ENCODE measurements at places on chromosomes 12 and 14.

DNA sequence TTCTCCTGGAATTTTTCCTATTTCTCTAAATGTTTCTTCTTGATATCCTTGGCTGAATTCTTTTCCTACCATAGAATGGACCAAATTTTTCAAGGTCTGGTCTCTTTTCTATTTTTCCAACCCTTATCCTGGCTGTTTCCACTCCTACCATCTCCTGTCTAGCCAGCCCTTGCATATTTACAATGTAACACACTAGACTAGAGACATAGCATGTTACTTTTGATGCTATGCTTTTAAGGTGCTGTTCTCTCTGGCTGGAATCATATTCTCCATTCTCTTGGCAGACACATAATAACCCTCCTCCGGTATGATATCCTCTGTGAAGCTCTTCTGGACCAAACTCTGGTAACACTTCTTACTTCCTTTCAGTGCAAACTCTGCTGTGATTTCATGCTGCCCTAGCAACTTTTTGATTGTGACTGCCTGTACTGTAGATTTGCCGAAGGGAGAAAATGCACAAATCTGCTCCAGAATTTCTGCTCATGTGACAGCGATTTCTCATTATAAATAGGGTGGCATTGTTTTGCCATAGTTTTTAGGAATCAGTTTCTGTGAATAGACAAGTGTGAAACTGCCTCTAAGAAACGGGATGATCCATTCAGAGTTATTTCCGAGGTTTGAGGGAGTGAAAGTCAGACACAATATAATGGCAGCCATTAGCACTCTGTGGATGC, 284.4 kb downstream of the MDGA2 start:
- no peak for DNase-seq

DNA sequence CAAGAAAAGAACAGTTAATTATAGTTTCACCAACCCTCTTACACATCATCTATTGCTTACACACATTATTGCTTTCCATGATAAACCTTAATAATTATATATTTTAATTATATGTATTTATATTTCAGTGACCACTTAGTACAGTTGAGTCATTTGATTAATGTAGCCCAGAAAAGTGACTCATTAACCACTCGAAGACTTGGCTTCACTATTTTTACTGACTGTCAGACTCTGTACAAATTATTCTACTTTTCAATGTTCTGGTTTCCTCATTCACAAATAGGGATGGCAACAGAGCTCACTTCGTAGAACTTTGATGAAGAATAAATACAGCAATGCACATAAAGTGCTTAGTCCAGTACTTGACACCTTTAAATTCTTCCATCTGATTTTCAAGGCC, 98.3 kb downstream of the CFAP54 start:
- no peak for DNase-seq

GRCh38 chr12:120237360-120238171, 28.0 kb downstream of the PXN start:
- DNase-seq: peak; percentile 76

- DNase-seq: peak; percentile 42
These were observed 217.9 kb upstream of the BTG1 start for GRCh38 chr12:92363295-92364146.

DNA sequence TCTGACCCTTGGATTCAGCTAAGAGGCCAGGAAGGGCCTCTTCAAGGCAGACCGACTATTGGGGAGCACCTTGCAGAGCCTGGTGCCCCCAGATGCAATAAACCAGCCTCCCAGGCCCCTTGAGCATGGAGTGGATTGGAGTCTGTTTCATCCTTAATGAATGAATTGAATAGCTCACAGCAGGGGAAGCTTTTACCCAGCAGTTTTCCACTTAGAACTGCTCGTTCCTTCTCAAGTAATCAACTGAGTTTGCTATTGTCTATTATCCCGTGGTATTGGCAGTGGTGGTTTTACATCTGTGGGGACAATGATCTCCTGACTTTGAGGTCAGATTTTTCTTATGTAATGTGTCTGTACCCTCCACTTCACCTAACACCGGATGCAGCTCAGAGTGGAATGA, 197.6 kb downstream of the AACS start:
- no peak for DNase-seq

- peak; percentile 83 for DNase-seq
These were observed 17.5 kb upstream of the FAR2 start for GRCh38 chr12:29131539-29131938.

GRCh38 chr12:130196827-130197226, 34.6 kb downstream of the FZD10 start:
- DNase-seq: no peak

DNA sequence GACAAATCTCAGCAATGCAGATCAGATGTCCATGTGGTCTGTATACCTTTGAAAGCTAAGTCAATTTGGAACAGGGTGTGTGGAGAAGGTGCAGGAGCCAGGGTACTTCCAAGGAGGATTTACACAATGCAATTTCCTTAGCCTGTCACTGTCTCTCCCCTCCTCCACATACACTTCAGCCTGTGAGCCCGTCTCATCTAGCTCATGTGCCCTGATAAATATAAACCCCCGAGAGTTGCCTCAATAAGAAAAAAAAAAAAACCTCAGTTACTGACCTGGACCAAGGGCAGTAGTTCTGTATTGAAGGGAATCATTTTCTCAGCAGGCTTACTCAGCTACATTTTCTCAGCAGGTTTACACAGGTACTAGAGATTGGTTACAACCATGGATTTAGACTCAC, 132.1 kb upstream of the PELI2 start:
- DNase-seq: no peak

- DNase-seq: no peak
These were observed 48.8 kb downstream of the DDX11 start for GRCh38 chr12:31122481-31122880.

DNA sequence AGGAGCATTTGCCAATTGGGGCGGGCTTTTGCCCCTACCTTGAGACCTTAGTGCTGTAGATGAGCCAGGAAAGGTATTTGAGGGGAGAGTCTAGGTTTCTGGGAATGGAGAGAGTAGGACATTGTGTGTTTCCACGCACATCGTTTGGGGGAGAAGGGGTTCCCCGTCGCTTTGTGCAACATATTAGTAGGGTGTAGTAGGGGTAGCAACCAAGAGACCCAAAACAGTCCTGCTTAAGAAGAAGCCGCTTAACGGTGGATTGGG, 694 bp upstream of the PTGES3 start:
- no peak for DNase-seq

GRCh38 chr12:11568762-11569478, 80.6 kb upstream of the ETV6 start:
- DNase-seq: peak; percentile 74

DNA sequence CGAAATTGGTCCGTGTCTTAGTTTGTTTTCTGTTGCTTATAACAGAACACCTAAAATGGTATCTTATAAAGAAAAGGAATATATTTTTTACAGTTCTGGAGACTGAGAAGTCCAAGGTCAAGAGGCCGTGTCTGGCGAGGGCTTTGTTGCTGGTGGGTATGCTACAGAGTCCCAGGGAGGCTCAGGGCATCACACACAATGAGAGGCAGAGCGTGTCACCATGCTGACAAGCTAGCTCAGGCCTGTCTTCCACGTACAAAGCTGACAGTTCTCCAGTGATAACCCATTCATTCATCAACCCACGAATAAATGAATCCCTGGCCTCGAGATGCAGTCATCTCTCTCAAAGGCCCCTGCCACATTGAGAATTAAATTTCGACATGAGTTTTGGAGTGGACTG, 56.7 kb upstream of the AEBP2 start:
- no peak for DNase-seq

DNA sequence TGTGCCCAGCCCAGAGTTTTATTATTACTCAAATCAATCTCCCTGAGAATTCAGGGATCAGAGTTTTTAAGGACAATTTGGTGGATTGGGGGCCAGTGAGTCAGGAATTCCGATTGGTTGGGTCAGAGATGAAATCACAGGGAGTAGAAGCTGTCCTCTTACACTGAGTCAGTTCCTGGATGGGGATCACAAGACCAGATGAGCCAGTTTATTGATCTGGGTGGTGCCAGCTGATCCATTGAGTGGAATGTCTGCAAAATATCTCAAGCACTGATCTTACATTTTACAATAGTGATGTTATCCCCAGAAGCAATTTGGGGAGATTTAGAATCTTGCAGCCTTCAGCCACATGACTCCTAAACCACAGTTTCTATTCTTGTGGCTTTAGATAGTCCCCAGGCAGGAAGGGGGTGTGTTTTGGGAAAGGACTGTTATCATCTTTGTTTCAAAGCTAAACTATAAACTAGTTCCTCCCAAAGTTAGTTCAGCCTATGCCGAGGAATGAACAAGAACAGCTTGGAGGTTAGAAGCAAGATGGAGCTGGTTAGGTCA, 89.1 kb upstream of the CNOT2 start:
- no peak for DNase-seq

DNA sequence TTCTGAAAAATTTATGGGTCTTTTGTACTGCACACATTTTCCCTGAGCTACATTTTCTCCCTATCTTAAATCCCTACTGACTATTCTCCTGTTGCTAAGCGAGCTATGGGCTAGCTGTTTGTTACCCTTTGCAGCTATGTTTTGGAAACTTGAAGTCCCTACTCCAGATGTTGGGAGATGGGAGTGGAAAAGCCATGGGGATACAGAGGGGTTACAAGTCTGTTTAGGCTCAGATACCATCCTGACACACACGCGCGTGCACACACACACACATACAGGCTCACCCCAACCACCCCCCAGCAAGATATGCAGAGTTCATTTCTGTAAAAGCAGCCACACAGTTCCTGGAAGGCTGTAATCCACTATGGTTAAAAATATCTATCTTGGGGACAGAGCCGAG, 15.8 kb downstream of the ATP5MC2 start:
- DNase-seq: peak; percentile 24

DNA sequence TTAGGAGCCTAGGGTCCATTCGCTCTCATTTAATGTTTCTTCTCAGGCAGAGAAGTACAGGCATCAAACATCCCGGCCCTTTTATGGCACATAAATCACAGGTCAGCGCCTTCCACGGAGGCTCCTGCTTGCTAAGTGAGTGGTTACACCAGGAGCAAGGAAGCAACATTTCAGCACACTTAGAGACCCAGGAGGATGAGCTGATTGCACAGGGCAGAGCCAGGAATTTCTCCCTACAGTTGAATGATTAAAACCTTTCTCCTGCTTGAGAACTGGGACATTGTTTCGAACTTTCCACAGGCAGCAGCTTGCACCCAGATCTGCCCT, 233.4 kb downstream of the SPTSSA start:
- DNase-seq: no peak

DNA sequence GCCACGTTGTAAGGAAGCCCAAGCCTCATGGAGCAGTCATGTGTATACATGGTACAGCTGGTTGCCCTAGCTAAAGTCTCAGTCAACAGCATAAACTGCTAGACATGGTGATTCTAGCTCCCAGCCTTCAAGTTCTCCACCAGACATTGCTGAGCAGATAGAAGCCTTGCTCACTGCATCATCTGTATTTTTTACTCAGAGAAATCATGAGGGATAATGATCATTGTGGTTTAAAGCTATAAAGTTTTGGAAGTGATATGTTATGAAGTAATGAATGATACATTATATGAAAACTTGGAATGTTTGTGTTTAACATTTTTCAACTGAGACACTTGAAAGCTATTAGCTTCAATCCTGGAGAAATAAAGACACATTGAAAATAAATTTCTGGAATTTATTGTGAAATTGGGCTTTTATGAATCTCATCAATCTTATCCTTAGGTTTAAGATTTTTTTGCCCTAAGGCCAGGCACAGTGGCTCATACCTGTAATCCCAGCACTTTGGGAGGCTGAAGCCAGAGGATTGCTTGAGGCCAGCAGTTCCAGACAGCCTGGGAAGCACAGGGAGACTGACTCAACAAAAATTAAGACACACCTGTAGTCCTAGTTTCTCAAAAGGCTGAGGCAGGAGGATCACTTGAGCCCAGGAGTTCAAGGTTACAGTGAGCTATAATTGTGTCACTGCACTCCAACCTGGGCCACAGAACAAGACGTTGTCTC, 5.6 kb upstream of the NFATC4 start:
- no peak for DNase-seq

DNA sequence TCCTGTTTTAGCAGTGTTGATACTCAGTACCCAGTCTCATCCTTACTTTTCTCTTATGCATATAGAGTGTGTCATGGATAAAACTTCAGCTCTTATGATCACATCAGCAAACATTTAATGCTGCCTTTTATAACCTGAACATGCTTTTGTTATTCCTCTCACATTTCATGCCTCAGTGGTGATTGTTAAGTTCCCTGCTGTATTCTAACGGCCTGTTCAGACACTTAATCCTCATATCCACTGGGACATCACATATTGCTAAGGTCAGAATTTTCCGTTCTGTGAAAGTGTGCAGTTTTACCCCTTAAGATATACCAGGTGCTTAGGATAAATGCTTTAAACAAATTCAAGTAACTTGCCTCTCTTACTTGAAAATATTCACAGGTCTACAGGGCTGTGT, 268.7 kb upstream of the SEL1L start:
- DNase-seq: no peak

DNA sequence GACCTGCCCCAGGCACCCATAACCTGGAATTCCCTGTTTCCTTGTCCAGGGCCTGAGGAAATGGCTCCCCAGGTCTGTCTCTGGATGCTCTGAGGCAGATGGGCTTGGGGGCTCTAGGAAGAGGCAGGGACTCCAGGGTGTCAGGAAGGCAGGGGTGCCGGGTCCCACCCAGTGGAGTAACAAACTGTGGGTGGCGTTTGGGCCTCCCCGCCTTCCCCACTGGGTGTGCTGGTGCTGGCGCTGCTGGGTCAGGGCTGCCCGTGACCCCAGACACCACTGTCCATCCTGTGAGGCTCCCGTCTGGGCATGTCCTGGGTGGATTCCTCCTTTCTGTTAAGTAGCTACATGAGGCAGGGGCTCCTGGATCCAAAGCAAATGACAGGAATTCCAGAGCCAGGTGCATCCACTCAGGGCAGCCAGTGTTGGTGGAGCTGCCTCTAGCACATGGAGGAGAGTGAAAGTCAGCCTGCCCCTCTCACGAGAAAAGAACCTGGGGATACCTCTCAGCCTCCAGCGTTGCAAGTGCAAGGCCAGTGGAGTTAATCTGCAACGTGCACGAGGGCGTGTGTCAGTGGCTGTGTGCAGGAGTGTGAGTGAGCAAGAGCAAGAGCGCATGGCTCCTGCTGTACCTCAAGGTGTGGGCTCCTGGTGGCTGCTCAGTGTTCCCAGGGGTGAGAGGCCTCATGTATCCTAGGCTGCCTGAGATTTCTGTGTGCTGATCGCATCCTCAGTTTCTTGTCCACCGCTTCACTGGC, 403.1 kb downstream of the TMEM121 start:
- no peak for DNase-seq

DNA sequence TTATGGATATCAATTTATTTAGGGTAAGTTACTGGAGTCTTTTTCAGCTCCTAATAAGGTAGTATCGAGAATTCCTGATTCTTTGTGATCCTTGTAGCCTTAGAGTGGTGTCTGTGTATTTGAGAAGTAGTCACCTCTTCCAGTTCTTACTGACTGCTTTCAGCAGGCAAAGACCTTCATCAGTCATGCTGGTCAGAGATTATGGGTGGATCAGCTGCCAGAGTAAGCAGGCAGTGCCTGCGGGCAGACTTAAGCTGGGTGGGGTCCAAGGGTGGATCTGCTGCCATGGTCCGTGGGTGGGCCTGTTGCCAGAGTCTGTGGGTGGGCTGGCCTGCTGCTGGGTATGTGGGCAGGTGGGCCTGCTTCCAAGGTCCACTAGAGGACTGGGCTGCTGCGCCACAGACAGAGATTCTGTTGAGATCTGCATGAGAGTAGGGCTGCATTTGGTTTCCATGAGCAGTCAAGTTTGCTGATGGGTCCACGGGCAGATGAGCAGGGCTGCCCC, 188.7 kb downstream of the ANO2 start:
- no peak for DNase-seq

- peak; percentile 70 for DNase-seq
These were observed 117.5 kb downstream of the DAAM1 start for GRCh38 chr14:59305836-59306555.

- no peak for DNase-seq
These were observed 140.1 kb downstream of the ATP23 start for GRCh38 chr12:58081488-58081887.
